HEK293T (cell line): ENCODE measurements at places on chromosomes 1 and 21.

DNA sequence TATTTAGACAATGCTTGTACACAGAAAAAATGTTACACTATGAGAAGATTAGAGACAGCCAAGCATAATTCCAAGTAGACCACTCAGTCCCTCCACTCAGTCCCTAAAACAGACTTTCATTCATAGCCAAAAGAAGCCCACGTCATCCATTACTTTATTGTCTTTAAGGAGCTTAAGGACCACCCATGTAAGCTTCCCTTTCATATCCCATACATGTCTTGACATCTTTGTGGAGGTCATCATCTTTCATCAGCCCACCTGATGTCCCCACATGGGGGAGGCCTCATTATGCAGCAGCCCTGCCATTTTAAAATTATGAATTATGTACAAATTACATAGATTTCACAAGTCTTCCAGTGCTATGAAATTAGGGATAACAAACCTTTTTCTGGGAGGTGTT lies 92.6 kb upstream of the PALMD start:
- DNase-seq, result no peak

GRCh38 chr1:66598670-66599069 lies 64.7 kb downstream of the SGIP1 start:
- no peak for DNase-seq

DNA sequence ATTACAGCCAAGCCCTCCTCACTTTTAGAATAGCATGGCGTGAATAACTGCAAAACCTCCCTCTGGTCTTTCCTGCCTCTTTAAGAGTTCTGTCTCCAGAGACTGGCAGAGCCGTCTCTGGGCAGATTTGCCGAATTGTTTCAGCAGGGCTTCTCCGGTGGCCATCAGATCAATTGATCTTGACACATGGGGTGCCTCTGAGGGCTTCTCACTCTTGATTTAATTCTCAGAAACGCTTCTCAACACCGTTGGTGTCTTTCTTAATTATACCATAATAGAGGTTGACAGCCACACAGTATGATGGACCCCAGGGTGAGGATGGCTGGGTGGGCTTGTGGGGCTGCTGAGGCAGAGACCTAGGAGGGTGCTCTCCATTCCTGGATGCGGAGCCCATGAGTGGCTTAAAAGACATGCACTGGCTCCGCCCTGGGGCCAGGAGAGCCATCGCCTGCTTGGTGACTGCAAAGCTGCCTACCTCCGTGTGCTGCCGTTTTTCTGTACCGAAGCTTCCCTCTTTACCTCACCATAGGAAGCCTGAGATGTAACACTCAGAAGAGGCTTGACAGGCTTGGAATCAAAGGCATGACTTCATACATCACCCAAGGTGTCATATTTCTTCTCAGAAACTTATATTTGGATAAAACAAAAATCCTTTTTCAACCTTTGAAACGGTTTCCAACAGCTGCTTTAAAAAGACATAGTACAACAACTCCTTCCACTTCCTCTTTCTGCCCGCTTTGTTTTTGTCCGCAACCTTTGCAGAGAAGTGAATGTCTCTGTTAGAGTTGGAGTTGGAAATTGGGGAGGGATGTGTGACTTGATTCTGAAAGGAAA lies 82.9 kb downstream of the GALNT2 start:
- DNase-seq, result no peak

DNA sequence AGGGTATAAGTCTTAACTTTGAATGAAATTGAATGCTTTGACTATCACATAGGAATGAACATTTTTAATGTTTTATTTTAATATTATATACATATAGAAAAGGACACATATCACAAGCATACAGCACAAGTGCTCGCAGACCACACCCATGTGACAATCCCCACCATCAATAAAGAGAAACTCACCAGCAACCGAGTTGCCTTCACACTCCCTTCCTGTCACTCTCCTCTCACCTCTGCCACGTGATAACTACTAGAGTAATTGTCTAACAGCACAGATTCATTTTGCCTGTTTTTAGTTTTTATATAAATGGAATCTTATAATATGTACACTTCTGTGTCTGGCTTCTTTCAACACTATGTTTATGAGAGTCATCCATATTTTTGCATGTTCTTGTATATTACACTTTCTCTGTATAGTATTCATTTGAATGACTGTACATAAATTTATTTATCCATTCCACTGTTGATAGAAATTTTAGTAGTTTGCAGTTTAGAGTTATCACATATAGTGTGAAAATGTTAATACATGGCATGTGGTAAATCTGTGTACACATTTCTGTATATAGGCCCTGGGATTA lies 304.9 kb upstream of the DUSP10 start:
- no peak for DNase-seq

DNA sequence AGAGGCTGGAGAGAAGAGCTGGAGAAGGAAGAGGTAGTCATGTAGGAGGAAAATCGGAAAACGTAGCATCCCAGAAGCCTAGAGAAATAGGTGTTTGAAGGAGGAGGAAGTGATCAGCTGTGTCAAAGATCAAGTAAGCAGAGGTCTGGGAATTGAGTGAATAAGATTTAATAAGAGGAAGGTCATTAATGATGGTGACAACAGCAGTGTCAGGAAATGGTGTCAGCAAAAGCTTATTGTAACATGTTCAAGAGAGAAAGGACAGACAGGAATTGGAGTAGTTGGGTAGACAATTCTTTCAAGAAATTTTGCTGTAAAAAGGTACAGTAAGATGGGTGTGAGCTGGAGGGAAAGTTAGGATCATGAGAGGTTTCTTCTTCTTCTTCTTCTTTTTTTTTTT lies 41.6 kb upstream of the SLC6A9 start:
- no peak for DNase-seq

- no peak for DNase-seq
Measured at GRCh38 chr21:17081193-17081592, 431.6 kb upstream of the CXADR start.

GRCh38 chr1:244388961-244389360 lies 62.7 kb downstream of the ADSS2 start:
- no peak for DNase-seq

GRCh38 chr1:116667575-116668105 lies at the start of gene IGSF3:
Gene IGSF3 (minus strand): TSS chr1:116667733. CDS start chr1:116666326, 1,407 bp downstream.
- DNase-seq, result peak; percentile 88

DNA sequence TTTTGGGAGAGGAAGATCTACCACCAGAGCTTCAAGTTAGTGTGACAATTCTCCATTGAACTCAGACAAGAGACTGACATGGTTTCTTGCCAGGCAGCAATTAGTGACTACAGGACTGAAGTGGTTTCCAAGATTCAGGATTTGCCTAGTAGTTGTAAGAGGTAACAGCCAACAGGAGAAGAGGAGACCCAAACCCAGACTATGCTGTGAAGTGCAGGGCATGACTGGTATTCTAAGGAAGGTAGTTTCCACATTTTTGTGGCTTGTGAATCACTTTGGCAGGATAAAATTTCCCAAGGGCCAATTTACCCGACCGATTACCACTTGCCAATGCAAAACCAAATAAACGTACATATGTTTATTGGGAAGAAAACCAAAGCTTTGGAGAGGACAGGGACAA lies 14.7 kb upstream of the RAP1A start:
- DNase-seq, result no peak

DNA sequence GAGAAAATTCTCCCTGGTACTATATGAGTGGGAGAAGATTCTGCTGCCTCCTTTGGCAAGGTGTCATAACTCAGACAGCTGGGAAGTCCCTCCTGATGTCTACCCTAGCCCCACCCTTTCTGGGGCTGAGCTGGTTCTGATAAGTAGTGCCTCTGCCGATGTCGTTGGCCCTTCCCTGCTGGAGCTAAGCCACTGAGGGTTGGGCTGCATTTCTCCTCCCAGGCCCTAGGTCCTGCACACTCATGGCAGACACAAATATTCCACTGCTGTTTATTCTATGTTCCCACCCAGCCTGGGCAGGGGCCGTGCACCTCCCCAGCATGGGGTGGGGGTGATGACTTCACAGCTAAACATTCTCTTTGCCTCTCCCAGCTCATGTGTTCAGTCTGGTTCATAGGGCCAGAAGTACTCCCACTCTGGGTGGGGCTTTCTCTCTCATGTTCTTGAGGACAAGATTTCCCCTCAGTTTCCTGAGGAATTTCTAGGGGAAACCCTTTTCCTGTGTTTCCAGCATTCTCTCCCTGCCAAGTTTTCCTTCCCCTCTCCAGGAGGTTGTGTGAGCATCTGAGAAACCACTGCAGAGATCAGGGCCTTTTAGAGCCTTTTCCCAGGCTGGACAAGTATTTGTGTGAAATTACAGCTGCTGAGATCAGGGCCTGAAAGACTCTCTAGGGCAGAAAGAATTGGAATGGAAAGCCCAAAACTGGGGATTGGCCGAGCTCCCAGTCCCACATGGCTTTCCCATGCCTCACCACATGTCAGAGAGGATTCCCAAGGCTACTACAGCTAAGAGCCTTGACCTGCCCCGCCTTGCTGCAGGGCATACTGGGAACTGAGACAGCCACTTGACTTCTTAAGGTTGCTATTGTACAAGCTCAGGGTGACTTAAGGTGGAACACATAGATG lies 66.2 kb downstream of the ATP2B4 start:
- no peak for DNase-seq

DNA sequence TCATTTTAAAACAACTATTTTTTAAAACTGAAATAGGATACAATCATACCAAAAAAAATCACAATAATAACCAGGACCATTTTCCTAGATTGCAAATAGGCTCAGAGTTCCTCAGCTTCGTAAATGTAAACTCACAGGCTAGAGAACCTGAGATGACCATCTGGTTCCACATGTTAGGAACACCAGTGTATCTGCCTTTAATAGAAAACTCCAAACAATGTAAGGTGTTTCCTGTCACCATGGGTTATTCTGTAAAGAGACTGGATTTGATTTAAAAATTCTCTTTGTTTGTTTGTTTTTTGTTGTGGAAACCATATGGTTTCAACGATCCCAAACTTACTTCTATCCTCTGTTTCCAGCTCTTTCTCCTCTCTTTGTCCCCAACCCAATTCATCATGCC lies 197.5 kb downstream of the ZZZ3 start:
- no peak for DNase-seq

- no peak for DNase-seq
Measured at GRCh38 chr1:36387141-36387949, 1.6 kb upstream of the STK40 start.

GRCh38 chr1:44061857-44062256 lies 30.6 kb upstream of the SLC6A9 start:
- DNase-seq, result no peak

DNA sequence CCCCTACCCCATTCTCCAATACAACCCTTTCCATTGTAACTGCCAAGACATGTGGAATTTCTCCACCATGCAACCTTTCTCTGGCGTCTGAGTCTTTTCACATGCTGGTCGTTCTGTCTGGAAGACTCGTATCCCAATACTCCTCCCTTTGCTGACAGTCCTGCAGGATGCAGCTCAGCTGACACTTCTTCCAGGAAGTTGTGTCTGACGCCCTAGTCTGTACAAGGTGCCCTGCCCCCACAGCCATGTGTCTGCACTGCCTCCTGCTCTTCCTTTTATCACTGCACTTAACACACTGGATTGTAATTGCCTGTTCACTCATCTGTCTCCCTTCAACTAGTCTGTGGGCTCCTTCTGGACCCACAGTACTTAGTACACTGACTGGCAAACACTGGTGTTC lies 188.0 kb downstream of the LMX1A start:
- no peak for DNase-seq

- DNase-seq, result no peak
Measured at GRCh38 chr1:67005068-67005467, 48.9 kb downstream of the SLC35D1 start.

DNA sequence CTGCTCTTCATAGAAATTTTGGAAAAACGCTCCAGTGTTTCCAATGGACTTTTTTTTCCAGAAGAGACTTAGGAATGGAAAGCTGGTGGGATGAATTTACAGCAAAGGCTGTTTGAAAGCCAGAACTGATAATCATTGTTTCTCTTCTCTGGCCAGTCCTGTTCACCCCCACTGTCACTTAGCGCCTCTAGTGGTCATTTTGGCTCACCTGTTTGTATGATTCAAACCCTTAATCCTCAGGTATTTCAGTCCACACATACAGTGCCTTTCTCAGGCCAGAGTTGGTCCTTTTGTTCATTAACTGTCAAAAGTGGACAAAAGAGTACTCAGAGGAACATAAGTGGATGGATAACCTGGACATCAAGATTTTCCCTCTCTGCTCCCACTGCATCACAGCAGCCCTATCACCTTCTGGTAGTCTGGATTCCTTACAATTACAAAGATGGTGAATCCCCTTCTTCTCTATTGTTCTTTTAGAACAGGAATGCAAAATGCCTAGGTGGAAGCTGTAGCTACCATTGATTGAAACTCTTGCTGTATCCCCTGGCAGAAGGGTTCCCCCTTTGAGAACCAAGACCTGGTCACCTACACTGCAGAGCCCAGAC lies 177.6 kb upstream of the OLFM3 start:
- peak; percentile 16 for DNase-seq

DNA sequence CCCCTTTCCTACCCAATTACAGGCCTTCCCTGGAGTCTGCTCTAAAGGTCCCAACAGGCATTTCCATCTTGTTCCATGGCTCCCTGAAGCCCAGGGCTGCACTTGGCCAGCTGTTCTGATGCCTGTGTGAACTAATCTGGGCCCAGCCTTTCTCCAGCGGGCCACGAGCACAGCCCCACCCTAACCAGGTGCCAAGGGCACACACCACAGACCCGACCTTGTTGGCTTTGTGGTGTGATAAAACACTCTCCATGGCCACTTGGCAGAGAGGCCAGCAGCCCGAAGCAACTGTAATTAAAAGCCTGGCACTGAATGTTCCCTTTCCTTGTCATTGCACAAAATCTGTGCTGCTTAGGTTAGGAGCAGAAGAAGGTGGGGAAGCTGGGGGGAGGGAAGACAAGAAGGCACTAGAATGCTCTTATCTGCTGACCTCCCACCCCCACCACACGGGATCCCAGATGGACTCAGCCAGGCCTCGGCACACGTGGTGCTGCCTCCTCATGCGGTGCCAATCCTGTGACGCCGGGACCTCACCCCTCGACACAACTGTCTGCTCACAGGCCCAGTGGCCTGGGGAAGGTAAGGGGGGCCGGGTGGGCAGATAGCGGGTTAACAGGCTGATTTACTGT lies 9.9 kb downstream of the HCRTR1 start:
- DNase-seq, result no peak

GRCh38 chr1:210330279-210330866 lies 1.7 kb downstream of the HHAT start:
- no peak for DNase-seq

- no peak for DNase-seq
Measured at GRCh38 chr21:25005388-25005787, 601.9 kb downstream of the MRPL39 start.

GRCh38 chr21:14454016-14455009 lies 71.4 kb upstream of the HSPA13 start:
- DNase-seq, result no peak

- DNase-seq, result no peak
Measured at GRCh38 chr1:207798847-207799246, 47.0 kb downstream of the CD46 start.
